Endothelial cell of umbilical vein (primary cell): ENCODE measurements at places on chromosomes 6 and 20.

GRCh38 chr6:30216096-30216495 lies 2.9 kb upstream of the TRIM26 start:
- no peak for DNase-seq

GRCh38 chr6:84975316-84975715 lies 210.9 kb upstream of the TBX18 start:
- DNase-seq: no peak

DNA sequence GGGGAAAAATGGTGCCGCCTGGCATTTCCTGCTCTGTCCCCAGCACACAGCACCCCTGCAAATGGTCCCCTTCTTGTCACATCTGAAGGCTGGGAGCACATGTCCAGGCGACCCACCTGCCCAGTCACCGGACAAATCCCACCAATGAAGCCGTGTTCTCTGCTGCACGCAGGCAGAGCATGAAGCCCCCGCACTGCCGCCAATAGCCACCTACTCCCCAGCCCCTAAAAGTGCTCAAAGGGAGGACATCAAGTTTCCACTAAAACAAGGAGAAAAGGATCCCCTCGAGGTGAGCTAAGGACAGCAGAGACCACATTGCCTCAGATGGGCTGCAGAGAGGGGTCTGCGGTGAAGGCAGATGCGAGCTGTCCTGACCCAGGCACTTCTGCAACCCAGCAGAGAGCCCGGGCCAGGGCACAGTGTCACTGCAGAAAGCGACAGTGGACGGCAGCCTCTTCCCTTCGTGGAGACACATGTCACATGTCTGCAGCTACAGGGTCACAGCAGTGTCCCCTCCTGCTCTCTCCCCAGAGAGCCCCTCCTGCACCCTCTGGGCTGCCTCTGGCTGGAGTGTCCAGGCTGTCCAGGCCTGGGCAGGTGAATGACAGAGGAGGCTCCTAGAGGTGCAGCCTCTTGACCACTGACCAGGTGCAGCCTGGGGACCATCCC lies 221.5 kb downstream of the PREX1 start:
- DNase-seq: no peak

- DNase-seq: no peak
These were observed 1008.3 kb downstream of the KIF16B start for GRCh38 chr20:15564981-15565380.

DNA sequence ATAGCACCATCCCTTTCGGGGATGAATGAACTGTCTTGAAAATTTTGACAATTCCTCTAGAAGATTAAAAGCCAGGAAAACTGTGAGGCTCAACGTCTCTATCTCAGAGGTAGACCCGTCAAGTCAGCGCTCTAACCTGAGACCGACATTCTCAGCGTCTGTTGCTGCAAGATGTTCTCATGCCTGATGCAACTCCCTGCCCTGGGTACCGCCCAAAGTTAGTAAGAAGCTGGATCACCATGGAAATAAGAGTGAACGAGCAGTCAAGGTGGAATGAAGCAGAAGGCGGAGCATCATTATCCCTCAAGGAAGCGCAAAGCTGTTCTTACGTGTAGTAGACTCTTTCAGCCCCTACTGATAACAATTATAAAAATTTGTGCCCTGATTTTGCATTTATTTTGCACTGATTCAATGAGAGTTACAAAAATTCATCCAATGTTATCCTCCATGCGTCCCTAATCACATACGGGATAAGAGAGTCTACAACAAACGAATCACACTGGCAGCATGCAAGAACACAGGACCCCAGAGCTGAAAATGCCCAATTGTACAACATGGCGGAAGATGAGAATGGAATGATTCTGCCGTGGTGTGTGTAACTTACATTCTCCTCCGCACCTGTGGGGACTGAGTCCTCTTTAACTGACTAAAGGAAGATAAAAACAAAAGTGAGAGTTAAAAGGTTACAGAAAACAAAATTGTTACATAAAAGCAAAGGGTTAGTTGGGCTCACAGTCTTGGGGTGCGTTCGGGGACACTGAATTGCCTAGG lies 95.4 kb downstream of the BCAS1 start:
- DNase-seq: no peak
